Fibroblast of skin of right biceps (primary cell): ENCODE measurements at places on chromosomes 3 and 15.
A peak's percentile ranks its signal among the peaks of the same experiment; 100 is the strongest.

DNA sequence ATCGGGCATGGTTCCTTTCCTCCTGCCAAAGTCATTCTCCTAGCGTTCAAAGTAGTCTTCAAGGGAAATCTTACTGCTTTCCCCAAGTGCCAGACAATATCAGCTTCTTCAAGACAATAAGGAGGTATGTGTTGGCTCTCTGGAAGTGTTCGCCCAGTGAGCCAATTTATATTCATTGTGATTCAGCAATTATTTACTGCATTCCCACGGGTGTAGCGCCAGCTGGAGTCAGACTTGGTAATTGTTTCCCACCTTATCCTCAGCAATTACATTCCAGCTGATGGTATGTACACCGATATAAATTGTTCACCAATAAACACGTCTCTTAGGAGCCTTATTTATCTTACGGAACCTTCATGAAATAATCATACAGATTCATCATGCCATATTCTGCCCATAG, 103.6 kb upstream of the CTNNB1 start:
- no peak for DNase-seq

- DNase-seq = no peak
These were observed at the start of gene AHSG for GRCh38 chr3:186612721-186613636. Gene AHSG, plus strand, starts transcription at chr3:186613060. Its CDS starts 82 bp downstream, at chr3:186613142.

DNA sequence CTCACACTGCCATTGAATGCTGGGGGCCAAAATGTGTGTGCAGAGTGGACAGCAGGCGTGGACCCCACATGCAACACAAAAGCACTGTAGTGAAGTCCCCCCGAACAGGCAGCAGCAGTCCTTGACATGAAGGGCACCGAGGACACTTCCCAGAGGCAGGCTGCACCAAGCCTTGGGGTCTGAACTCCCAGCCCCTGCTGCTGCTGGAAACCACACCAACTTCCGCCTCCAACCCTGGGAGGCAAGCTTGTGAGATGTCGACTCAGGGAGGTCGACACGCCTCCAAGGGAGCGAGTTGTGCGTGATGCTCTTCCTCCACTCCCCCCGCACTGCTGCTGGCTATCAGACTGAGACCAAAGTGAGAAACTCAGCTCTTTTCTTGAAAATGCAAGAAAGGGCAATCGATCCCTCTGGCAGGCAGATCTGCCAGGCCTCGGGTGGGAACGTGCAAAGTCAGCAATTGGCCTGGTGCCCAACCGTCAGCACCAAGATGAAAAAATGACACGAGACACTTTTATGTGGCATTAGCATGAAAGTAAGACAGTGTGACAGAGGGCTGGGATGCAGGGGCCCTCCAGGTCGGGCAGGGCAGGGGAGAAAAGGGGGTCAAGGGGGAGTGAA, 43.6 kb downstream of the WHAMM start:
- DNase-seq = peak; percentile 22

DNA sequence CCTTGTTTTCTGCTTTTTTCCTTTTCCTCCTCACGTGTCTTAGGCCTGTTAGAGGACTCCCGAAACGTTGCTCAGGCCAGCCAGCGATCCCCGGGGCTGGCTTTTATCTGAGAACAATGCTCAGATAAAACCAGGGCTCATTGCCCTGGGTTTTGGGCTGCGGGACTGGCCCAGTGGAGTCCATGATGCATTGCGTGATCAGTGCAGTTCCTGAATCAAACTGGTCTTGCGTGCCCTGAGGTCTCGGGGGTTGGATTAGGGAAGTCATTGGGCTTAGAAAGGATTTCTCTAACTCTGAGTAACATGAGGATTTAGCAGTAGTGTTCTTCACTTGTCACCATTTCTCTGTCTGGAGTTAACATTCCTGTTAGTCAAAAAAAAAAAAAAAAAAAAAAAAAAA, 66.3 kb downstream of the CCR1 start:
- no peak for DNase-seq

DNA sequence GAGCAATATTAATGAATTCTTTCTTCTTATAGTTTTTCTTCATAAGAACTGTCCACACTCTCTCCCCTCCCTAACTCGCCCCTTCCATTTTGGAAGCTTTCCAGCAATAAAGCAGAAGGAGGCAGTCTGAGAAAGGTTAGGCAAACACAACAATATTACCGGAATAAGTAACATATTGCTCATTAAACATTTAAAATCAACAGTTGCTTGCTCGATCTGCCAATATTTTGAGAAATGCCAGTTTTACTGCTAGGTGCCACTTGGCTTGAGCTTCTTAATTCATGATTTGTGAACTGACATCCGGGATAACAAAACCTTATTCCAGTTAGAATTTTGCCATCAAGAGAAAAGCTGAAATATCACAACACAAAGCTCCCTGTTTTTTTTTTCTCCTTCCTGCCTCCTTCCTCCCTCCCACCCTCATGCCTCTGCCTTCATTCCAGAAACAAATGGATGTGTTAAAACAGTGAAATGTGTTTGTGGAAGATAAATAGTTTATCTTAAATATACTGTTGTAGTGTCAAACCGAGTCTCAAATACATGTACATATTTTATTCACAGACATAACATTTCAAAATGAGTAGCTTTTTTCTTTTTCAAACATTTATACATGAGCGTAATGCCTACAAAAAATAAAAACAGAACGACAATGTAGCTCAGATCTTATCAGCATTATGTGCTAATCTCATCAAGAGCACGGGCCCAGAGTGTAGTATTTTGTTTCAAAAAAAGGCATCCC, 253.7 kb downstream of the GAP43 start:
- DNase-seq = no peak

DNA sequence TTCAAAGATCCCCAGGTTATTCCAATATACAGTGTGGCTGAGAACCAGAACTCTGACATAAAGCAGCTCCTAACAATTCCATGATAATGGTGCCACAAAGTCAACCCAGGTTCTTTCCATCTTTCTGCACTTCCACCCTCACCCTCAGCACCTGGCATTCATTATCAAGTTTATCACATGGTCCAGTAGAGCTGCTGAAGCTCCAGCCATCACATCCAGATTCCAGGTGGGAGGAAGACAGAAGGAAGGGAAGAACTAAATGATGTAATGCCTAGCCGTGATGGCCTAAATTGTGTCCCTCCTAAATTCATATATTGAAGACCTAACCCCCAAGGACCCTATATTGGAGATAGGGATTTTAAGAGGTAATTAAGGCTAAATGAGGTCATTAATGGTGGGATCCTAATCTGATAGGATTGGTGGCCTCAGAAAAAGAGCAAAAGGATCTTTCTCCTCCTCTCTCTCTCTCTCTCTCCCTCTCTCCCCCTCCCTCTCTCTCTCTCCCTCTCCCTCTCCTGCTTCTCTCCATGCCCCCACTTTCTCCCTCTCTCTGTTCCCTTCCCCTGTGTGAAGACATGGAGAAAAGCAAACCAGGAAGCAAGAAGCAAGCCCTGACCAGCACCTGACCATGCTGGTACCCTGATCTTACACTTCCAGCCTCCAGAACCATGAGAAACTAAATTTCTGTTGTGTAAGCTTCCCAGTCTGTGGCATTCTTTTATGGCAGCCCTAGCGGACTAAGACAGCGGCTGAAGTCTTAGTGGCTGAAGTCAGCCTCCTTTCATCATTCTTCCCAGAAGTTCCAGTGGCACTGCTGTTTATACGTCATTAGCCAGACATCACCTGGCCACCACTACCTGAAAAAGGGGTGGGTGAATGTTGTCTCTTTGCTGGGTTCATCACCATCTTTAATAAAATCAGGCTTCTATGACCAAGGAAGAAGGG, 369.7 kb upstream of the PROK2 start:
- DNase-seq = peak; percentile 46

DNA sequence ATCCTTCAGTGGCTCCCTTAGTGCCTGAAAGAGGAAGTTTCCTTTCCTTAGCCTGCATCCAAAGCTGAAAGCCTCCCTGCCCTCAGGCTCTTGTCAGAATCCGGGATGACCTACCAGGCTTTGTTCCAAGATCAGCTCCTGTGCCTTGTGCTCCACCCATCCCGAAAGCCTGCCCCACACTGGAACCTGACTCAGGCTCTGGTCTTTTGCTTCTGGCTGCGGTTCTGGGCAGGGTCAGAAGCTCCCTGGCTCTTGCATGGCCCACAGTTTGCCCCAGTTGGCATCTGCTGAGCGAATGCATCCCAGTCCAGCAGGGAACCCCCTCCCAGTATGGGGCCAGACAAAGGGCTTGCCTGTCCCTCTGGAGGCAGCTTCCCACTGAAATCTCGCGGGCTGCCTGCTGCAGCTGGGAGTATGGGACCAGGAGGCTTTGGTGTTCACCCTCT, 25.9 kb upstream of the KIF23 start:
- DNase-seq = no peak
